ENCODE measurements at places on chromosomes 11 and 22.

DNA sequence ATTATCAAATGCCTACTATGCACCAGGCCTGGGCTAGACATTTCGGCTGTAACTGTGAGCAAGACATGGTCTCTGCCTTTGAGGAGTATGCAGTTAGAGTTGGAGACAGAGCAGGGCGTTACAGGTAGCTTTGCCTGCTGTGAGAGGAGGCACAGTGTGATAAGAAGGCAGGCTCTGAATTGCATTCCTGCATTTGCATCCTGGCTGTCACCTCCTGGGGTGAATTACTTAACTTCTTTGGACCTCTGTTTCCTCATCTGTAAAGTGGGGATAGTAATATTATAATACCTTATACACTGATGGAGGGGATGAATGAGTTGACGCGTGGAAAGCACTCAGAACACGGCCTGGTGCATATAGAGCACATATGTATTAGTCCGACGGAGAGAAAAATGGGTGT is 118.1 kb upstream of the ARHGAP20 start:
- DNase-seq = no peak

- no peak for DNase-seq
These were observed 82.6 kb downstream of the CYP2R1 start for GRCh38 chr11:14809466-14809865.

DNA sequence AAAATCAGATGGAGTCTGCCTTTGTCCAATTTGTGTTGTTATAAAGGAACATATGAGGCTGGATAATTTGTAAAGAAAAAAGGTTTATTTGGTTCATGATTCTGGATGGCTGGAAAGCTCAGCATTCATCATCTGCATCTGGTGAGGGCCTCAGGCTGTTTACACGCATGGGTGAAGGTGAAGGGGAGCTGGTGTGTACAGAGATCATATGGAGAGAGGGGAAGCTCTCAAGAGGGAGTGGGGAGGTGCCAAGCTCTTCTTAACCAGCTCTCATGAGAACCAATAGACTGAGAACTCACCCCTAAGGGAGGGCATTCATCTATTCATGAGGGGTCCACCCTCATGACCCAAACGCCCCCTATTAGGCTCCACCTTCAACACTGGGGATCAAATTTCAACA is 40.0 kb downstream of the NEU3 start:
- no peak for DNase-seq

- no peak for DNase-seq
These were observed 41.6 kb upstream of the DMC1 start for GRCh38 chr22:38611559-38611958.

GRCh38 chr11:45147017-45147728 is 734 bp downstream of the PRDM11 start:
- DNase-seq = peak; percentile 86

- no peak for DNase-seq
These were observed 85.7 kb downstream of the KIAA1671 start for GRCh38 chr22:25038239-25038638.

DNA sequence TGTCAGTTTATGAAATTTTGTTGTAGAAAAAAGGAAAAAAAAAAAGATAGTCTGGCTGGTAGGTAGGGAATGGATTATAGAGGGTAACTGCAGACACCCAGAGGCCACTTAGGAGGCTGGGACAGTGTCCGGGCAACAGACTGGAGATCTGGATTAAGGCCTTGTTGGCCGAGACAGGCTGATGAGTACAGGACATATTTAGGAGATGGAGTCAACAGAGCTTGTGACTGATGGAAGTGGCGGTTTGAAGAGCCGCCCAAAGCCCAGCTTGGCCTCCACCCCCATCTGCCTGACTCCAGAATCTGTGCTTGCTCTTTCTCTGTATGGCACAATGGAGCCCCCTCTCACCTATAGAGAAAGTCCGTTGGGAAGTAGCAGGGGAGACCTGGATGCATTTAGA is 7.6 kb downstream of the PLEKHB1 start:
- DNase-seq = no peak

DNA sequence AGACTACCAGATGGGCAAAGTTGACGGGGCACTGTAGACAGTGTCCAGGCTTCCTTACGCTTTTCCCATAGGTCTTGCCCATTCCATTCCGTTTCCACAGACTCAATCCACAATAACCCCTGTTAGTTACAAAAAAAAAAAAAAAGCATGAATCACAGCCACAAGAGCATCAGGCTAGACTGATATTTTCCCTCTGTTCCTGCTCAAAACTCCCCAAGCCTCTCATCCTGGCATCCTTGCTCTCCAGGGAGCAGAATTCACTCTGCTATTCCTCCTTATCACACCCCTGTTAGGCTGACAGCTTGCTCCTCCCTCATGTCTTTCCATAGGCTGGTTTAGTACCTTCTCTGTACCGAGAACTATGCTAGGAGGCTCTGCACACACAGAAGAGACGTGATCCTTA is 42.2 kb downstream of the TMEM123 start:
- DNase-seq = no peak

DNA sequence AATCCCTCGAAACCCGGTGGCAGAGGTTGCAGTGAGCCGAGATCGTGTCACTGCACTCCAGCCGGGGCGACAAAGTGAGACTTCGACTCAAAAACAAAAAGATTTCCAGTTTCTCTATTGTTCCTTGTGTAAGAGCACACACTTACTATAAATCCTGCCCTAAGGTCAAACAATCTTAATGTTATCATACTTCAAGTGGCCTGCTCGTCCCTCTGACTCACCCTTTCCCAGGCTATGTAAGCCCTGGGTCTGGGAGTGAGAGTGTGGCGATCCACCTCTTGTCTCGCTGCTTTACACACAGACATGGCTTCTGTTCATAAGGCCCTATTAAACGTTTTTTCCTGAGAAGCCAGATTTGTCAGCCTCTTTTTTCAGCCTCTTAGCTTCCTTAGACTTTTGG is 24.4 kb upstream of the A4GALT start:
- DNase-seq = no peak

DNA sequence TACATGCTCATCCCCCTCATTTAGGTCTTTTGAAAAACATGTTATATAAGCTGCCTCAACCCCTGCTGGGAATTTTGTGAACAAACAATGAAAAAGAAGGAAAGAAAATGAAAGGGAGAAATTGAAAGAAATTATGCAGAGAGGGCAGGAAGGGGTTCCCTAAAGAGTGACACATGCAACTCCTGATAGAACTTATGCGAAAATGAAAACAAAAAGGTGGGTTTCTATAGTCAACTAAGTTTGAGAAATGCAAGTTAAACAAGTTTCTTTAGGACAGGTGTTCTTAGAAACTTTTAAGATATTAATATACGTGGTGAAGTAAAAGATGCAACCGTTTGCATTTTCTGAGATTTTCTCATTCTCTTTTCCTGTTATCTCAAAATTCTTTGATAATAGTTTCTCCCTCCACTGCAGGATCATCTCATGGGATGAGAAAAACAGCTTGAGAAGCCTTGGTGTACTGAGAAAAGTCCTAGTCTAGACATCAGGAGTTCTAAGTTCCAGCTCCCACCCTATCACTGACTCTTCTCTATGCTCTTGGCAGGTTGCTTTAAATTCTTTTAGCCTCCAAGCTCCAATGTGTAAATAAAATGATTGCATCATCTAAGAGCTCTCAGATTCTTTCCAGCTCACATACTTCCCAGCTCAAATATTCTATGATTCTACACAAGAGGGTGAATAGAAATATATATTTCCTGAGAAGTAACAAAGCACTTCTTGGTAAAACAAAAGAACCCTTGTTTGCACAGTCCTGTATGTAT is 109.2 kb downstream of the FAM76B start:
- DNase-seq = no peak

DNA sequence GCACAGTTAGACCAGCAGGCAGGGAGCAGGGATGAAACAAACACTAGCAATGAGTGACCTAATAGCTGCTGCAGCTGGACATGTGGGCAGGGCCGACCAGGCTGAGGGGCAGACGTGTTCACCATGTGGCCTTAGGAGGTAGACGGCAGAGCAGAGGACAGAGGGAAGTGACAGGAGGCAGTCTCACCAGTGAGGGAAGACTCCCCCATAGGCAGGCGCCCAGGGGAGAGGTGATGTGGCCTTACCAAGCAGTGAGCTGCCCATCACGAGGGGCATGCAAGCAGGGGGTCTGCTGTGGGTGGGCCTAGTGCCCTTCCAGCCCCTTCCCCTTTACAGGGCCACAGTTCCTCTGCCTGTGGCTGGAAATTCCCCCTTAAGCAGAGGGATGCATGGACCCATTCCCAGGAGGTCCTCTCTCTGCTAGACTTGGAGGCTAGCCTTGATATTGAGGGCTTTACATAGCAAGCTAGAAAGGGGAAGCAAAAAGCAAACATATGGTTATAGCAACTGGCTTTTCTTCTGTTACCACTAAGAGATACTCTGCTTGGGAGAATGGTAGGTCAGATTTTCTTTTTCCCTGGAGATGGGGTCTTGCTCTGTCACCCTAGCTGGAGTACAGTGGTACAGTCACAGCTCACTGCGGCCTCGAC is 67.6 kb downstream of the MPPED1 start:
- no peak for DNase-seq

GRCh38 chr22:38724176-38724575 is 18.4 kb downstream of the GTPBP1 start:
- no peak for DNase-seq

GRCh38 chr22:36213586-36213985 is 12.0 kb upstream of the APOL4 start:
- DNase-seq = no peak

DNA sequence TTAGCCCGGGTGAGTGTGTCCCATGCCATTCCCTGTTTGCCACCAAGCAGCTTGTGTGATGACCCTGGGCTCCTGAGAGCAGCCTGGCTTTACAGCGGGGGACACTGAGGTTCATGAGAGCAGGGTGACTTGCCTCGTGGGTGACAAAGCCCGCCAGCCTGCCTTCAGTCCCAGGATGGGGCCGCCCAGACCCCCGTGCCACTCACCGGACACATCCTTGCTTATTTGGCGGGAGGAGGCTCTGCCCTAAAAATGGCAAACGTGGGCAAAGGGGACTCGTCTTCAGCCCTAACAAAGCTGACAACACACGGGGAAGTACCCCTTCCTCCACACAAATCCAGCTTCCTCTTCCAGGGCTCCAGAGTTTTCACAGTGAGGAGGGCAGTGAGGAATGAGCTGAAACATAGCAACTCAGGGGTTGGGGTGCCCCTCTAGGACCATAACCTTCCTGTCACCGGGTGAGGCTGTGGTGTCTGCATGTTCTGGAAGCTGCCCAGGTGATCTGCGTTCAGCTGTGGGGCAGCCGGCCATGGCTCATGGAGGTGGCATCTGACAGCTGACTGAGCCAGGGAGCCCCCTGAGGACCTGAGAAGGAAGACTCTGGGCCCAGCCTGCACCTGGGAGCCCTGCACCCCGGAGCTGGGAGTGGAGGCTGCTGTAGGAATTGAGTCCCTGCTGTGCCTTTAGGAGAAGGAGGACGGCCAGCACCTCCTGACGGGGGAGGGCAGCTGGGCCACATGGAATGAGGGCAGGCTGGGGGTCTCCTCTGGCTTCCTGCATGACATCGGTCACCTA is 16.7 kb downstream of the RIBC2 start:
- no peak for DNase-seq

GRCh38 chr11:10893714-10894151 is 35.9 kb upstream of the ZBED5 start:
- no peak for DNase-seq

GRCh38 chr11:23127706-23128105 is 267.4 kb upstream of the CCDC179 start:
- DNase-seq = no peak

DNA sequence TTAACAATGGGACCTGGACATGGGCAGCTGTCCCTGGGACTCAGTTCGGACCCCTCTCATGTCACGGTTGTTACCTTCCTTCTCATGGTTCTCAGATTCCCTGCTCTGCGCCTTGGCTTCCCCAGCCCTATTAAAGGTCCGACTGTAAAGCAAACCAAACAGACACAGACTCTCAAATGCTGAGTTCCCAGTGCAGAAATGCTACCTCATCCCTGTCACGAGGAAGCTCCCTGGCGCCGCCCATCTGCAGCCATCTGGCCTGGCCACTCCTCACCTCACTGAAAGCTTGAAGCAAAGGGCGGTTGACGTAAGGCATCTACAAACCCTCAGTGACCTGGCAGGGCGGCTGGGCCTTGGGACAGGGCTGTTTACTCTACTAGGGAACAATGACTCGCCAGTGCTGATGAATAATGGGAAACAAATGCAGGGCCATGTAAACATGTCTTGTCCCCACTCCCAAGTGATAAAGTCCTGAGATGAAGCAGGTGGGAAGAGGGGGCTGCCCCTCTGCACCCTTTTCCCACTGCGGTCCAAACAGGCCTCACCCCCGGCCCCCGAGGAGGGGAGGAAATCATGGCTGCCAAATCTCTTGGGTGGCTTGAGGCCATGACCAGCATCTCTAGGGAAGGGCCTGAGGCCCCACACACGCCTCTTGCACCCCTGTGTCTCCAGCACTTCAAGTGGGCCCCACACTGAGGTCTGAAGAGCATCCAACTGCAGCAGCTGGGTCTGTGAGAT is 49.3 kb downstream of the SCUBE1 start:
- DNase-seq = no peak

GRCh38 chr22:22684580-22685561 is 40.5 kb downstream of the GGTLC2 start:
- peak; percentile 12 for DNase-seq

GRCh38 chr11:95943546-95943945 is 19.6 kb upstream of the MTMR2 start:
- DNase-seq = no peak

- DNase-seq = no peak
These were observed 1.1 kb downstream of the MLC1 start for GRCh38 chr22:50084080-50084477.

DNA sequence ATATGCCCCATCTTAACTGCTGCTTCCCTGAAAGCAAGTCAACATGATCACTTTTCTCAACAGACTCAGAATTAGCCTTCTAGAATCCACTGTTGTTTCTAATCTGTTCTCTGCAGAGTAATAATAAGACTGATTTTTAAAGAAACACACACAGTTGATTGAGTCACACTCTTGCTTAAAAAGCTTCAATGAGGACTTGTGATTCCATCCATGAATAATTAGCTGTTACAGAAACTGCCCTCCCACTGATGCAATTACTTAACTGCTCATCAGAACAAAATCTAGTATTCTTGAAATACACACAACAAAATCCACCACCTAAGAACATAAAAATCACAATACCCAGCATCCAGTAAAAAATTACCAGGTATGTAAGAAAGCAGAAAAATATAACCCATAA is 100.5 kb upstream of the TIMP3 start:
- DNase-seq = no peak

GRCh38 chr11:64245797-64246620 is 734 bp downstream of the PPP1R14B start:
- DNase-seq = no peak
